ENCODE measurements at places on chromosomes 13 and 19.

- peak; percentile 34 for DNase-seq
Observed at GRCh38 chr19:50415661-50416033, 3.1 kb upstream of the SPIB start.

DNA sequence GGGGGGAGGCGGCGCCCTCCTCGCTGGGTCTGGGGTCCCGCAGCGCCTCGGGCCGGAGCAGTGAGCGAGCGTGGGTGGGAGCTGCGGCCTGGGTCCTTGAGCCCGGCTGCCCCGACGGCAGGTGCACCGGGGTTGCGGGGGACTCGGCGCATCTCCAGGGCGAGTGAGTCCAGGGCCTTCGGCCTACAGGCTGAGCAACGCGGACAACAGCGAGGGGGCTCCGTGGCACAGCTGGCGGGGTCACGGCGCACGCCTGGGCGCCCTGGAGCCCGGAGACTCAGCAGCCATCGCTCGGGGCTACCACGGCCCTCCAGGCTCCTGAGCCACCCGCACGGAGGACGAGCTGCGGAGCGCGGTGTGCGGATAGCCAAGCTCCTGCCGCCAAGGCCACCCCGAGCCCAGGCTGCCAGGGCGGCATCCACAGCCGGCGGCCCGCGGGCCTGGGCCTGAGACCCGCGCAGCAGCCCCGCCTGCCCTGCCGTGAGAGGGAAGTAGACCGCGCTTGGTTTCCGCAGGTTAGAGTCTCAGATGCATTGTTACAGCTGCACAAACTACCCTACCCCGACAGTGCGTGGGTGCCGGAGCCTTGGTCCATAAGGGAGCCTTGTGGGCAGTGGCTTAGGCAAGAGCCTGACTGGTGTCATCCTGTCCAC is 253.9 kb upstream of the SGCG start:
- DNase-seq = no peak

- DNase-seq = no peak
Observed at GRCh38 chr13:111168107-111168506, 53.0 kb downstream of the ARHGEF7 start.

GRCh38 chr19:5967994-5968430 is 9.9 kb downstream of the RANBP3 start:
- peak; percentile 28 for DNase-seq

DNA sequence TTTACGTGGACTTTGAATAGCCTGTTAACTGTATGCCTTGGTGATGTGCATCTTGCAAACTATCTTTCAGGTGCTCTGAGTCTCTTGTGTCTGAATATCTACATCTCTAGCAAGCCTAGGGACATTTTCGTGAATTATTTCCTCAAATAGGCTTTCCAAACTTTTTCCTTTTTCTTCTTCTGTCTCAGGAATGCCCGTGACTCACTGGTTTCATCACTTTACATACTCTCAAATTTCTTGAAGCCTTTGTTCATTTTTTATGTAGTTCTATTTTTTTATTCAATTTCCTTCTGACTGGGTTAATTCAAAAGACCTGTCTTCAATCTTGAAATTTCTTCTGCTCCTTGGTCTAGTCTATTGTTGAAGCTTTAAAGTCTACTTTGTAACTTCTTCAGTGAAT is 332.2 kb downstream of the OXGR1 start:
- DNase-seq = no peak

DNA sequence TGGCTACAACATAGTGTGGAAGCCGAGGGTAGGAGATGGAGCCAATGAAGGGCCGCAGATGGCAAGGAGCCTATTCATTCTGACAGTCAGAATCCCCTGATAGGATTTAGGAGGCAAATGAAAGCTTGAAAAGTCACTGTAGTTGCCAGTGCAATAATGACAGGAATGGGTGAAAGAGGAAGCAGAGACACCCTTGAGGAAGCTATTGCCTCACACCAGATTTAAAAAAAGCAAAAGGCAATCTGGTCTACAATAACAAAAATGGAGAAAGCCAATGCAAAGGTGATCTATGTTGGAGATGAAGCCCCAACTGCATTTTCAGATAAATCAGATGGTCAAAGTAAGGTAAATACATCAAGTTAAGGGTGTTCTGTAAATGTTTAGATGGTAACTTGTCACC is 158.5 kb downstream of the TUBA3C start:
- no peak for DNase-seq

DNA sequence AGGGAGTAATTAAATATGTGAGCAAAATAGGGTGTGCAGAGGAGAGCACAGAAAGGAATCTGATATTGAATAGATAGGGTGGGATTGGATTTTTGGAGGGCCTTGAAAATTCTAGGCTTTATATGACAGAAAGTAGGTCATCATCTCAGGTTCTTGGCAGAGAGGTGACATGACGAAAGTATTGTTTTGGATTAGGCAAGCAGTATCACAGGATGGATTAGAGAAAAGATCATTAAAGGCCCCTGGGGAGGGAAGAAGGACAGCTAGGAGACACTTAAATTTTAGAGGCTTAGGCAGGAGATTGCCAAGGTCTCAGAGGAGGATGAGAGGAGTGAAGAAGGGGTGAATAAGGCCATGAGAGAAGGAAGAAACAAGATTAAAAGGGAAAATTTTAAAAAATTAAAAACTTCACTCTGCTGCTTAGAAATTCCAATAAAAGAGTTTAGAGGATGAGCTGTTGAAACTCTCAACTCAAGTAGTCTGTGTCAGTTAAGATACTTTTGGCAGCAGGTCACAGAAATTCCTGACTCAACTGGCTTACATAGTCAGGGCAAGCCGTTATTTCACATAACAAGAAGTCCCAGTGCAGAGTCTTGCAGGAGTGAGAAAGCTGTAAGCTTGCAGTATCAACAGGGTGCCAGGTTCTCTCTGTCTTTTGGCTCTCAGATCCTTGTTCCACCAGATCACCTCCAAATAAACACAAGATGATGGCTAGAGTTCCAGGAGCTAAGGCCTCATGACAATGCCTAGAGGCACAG is 8.8 kb downstream of the GPC6 start:
- DNase-seq = no peak

- DNase-seq = no peak
Observed at GRCh38 chr19:7115721-7116120, 46.2 kb downstream of the ZNF557 start.

DNA sequence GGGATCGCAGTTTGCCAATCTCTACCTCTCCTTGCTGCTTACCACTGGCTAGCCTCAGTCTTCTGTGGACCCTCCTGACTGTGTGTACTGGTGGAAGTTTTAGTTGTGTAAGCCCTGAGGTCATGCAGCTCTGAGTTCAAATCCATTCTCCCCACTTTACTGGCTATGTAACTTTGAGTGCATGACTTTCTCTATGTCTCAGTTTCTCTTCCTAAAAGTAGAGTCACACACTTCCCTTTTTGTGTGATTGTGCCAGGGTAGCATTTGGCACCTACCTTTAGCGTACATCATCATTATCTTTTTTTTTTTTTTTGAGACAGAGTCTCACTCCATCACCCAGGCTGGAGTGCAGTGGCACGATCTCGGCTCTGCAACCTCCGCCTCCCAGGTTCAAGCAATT is 70.3 kb downstream of the MAP4K1 start:
- no peak for DNase-seq

All from GDM1 (cell line).